ENCODE measurements at places on chromosomes 12 and 14.

GRCh38 chr12:13165617-13166041 lies 30.9 kb upstream of the EMP1 start:
- DNase-seq = peak; percentile 38

DNA sequence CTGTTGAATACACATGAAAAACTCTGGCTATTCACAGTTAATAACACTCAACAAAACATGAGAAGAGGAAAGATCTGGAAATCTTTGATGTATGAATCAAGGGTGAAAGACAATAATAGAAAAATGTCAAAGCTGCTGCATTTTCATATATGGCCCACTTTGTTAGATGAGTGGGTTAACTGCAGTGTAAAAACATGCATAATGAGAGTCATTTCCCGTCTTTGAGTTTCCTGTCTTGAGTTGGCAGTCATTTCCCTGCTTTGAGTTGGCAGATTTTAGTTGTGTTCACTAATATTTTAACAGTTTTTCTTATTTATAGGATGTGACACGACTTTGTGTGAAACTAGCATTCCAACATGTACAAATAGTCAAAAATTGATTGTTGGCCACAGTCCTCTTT lies 87.9 kb upstream of the PTPRQ start:
- no peak for DNase-seq

DNA sequence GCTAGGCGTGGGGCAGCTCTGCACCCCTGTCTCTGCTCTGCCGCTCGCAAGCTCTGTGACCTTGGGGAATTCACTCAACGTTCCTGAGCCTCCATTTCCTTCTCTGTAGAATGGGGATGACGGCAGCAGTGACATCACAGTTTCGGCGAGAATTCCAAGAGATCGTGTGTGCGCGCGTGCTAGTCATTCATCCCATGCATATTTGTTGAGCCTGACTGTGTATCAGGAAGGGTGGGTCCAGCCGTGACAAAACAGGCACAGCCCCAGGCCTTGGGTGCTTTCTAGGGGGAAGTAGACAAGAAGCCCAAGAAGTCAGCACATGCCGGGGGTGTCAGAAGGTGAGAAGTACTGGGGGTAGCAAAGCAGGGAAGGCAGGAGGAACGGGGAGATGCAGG lies 145.6 kb upstream of the NCOR2 start:
- DNase-seq = no peak

DNA sequence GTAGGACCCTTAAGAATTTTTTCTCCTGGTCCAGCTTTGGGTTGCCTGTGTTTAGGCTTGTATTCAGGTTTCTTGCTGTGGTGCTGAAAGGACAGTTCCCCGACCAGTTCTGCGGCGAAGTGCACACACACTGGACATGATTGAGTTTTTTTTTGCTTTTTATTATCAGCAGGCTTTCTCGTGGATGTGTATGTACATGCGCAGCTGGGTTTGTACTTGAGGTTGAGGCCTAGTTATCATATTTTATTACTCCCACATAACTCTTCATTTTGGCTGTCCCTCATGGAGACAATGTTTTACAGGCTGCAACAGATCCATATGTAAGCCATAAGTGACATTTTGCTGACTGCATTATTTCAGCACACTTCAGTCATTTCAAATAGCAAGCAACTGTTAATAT lies 2.5 kb downstream of the SCN8A start:
- DNase-seq = no peak

DNA sequence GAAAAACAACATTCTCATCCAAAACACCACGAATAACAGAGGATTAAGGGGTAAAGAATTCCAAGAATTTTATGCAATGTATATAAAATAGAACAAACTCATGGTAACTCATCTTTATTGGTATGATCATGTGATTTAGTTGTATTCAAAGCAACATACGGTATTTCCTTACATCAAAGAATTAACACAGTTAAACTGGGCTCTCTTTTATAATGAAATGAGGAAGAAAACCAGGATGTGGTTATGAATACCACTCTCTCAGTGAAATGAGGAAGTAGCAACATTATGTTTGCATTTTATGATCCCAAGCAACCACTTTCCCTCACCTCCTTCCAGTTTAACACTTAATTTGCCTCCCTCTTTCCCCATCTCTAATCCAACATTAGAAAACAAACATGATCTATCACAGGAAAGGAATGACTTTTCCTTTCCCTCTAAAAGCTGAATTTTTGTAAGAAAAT lies 22.9 kb downstream of the SPTLC2 start:
- no peak for DNase-seq

DNA sequence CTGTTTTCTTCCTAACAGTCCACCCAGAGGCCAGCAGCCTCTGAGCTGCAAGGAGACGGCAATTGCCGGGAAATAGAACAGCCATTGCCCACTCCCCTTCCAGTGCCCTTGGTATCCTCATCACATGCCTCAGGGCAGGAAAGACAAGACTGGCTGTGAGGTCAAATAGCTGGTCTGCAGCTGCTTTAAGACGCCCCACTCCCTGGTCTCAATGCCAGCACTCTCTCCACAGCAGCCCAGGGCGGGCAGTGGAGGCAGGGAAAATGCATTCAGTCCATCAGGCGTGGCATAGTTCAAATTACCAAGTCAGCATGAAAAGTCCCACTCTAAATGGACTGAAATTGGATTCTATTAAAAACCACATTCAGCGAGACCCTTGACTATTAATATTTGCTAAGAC lies 35.6 kb downstream of the TTC9 start:
- no peak for DNase-seq

DNA sequence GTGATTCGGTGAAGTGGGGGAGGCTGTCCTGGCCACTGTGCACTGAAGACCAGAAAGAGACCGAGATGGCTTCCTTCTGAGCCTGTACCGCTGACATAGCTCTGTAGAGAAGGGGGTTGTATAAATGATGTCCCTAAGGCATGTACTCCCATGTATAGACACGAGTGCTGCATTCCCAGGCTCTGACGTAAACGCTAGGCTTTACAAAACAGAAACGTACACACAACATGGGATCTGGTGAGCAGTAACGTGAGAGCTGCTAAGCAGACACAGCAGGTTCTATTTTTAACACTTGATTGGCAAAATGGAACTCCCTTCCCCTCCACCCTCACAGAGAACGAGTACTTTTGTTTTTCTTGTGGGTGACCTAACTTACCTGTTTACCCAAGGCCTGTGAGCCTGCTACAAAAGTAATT lies 35.9 kb downstream of the ACADS start:
- DNase-seq = no peak

DNA sequence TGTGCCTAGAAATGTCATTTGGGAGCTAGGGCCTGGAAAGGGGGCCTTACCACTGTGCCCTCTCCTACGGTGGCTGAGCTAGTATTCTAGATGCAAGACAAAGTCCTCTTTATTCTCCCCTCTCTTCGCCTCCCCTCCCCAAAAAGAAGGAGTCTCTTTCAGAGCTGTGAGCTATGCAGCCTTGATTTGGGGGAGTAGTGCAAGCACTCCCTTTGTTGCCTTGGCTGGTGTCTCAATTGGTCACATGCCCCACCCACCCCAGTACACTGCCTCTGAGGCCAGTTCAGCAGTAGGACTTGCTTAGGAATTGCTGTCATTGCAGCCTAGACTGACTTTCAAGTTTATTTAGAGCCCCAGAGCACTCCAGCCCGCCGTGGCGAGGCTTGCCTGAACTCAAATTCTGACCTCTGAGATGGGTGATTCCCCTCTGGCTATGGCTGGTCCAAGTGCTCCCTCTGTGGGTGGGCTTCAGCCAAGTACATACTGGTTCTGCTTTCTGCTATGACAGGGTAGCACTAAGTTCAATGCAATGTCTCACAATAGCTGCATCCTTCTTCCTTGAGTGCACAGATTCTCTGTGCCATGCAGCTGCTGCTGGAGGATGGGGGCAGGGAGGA lies 37.0 kb upstream of the FBXO33 start:
- DNase-seq = peak; percentile 0

GRCh38 chr14:85766295-85766694 lies 236.4 kb downstream of the FLRT2 start:
- no peak for DNase-seq

DNA sequence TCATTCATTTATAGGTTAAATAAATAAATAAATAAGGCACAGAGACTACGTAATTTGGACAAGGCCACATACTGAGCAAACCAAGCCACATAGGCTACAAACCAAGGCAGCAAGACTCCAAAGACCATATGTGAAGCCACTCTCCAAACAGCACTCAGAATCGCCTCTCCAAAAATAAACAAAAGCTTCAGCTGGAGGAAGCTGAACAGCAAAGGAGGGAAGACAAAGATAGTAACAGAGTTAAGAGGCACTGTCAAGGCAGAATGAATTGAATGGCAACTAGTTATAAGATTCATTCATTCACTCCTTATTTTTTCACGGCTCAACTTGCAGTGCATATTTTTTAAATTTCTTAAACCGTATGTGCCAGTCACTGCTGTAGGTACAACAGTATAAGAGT lies 200.5 kb upstream of the GRIP1 start:
- no peak for DNase-seq

DNA sequence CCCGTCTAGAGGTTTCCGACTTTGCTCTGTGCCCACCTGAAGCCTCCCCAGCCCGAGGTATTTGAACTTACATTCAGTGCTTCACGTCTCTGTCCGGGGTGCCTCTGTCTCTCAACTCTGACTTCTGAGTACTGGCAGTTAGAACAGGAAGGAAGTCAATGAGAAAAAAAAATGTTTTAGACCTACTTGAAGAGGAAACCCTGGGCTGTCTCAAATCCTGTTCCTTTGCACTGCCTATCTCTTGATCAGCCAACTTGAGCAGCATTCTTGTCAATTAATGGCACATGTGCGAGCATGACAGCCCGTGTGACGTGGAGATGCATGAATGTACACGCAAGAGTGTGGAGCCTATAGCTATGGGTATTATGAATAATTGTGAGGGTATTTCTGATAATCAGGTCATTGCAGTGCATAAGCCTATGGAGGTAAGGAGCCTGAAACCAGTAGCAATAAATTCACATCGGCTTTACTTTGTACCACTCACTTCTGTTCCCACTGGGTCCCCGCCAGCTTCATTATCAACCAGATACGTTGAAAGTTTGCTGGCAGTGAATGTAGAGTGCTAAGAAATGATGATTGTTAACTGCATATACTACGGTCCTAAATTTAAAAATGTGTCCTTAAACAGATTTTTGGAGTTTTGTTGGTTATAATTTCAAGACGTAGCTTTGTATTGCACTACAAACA lies at the start of gene ARHGDIB:
ARHGDIB (minus strand) TSS at position 136 of the 687 bp plus-strand sequence. CDS start 10,889 bp downstream, outside the sequence.
- DNase-seq = peak; percentile 51

- no peak for DNase-seq
Observed at GRCh38 chr12:87311206-87311605, 718.0 kb downstream of the C12orf50 start.

GRCh38 chr12:1630133-1630826 lies 1.2 kb downstream of the WNT5B start:
- DNase-seq = no peak

GRCh38 chr12:91833780-91834359 lies 311.8 kb downstream of the BTG1 start:
- DNase-seq = no peak

GRCh38 chr14:50037852-50038251 lies 78.5 kb downstream of the VCPKMT start:
- no peak for DNase-seq

- no peak for DNase-seq
Observed at GRCh38 chr12:64304571-64304970, 82.5 kb upstream of the KICS2 start.

GRCh38 chr12:116959845-116960514 lies 49.2 kb downstream of the FBXW8 start:
- DNase-seq = no peak

DNA sequence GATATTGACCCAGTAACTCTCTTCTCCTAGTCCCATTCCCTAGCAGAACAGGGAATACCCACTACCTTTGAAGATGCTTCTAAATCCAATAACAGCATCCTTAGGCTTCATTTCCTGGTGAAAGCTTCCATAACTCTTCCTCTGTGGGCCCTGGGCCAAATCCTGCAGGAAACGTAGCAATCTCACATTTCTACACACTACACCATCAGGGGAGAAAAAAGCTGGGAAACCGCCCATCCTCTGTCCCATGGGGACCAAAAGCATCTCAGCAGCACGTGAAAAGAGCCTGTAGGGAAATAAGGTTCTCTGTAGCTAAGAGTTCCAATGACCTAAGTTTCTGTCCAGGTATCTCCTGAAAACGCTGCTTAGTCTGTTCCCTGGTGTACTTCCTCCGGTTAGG lies 340.2 kb downstream of the DPF3 start:
- no peak for DNase-seq

DNA sequence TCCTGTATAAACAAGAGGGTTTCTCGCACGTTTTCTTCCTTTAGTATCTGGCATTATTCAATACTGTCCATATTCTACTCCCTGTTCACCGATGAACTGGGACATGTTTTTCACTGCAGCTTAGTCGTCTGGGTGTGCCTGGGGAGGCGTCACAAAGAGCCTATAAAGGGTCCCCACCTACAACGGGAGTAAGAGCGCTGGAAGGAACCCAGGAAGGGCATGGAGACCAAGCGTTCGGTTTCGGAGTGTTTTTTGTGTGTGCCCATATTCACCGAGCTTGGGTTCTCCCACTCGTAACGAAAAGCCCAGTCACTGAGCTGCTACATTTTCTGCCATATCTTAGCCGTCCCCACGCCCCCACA lies 592 bp upstream of the USP15 start:
- DNase-seq = no peak

GRCh38 chr12:6551063-6551461 lies 4.8 kb downstream of the IFFO1 start:
- no peak for DNase-seq

DNA sequence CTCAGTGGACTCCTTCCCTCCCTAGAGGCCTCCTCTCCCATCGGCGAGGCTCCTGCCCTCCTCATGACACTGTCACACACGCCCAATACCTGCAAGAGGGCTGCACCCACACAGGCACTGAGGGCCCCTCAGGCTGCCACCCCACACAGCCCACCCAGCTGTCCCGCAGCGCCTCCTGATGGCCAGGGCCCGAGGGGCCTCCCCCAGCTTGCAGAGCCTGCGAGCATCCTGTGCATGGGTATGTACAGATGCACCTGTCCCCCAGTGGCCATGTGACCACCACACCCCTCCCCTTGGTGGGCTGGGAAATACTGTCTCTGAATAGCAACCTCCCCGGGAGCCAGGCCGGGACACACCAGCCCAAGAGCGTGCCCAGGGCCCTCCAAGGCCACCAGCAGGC lies 19.0 kb upstream of the NUDT14 start:
- no peak for DNase-seq

GRCh38 chr14:103974575-103974974 lies 32.2 kb upstream of the RD3L start:
- no peak for DNase-seq

DNA sequence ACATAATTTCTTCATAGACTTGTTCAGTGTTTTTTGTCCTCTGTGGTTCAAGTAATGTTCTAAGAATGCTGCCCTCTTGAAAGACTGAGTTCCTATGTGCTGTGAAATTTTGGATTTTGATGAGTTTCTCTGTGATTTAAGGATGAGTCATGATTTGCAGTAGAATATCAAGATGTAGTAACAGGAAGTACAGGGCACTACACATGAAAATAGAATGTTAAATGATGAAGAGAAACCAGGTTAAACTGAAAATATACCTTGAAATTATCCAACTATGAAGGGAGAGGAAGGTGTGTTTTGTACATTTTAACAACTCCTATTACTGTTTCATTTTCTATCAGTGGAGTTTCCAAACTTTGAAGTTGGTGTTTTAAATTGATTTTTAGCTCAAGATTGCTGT lies 4.8 kb downstream of the ELK3 start:
- no peak for DNase-seq
